Activated CD4-positive, alpha-beta T cell treated with anti-CD3 and anti-CD28 coated beads, Interleukin-2, amount 10 ng/mL, durations not matched to agents 7 days and 5 days (primary cell): ENCODE measurements at places on chromosomes 1 and 21.

DNA sequence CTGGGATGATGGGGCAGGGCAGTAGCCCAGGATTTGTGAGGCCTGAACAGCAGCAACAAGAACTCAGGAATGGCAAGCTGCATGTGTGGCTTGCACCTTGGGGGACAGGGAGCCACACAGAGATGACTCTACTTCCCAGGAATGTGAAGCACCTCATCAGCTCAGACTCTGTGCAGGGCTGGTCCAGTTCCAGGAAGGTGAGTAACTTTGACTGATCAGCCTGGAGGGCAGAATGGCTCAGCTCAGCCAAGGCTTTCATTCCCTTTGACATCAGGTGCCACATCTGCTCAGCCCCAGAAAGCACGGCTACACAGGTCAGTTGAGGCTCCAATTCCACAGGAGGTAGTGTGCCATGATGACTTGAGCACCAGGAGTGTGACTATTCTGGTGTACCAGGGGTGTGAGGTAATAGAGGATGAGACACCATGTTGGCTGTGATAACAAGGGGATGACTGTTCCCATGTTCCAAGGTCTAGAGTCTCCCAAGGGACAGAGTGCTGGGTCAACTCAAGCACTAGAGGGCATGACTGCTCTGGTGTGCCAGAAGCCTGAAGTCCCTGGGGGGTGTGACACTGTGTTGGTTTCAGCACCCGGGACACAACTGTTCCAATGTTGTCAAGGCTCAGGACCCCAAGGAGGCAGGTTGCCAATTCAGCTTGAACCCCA lies 625.8 kb upstream of the ADGRL2 start:
- DNase-seq: no peak

DNA sequence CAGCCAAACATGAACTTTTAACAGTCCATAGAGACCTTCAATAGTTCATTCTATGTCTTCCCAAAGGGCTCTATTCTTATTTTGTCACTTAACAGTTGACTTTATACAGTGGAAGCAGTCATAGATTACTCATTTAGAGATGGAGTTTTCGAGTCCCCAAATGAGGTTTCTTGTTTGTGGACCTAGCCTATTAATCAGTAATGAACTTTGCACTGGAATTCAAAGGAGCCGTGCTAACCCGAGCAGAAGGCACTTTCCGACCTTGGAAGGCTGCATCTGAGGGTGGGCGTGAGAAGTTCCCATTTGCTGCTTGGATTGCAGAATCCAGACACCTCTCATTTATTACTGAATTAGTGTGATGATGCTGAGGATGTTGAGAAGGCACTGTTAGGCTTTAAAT lies 46.4 kb downstream of the TTC39A start:
- no peak for DNase-seq

GRCh38 chr21:45839274-45839673 lies 142.3 kb upstream of the COL6A1 start:
- no peak for DNase-seq

GRCh38 chr1:5935026-5935425 lies 57.2 kb downstream of the NPHP4 start:
- DNase-seq: no peak

- DNase-seq: no peak
These were observed 157.3 kb downstream of the KCNJ6 start for GRCh38 chr21:37758982-37759381.

DNA sequence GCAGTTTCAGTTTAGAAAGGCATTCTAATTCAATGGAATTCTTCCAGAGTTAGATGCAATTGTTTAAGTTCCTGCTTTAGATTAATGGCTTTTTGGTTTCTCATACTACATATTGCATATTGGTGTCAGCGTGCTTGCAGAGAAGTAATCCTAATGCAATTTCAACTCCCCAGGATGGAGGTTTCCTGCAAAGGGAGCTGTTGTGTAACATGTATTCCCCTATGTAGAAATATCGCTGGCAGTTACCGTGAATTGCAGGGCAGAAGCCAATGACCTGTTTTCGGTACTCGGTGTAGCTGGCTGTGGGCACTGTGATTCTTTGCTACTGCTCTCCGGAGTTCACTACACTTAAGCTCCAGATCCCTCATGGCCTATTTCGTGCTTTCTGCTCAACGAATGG lies 256.1 kb upstream of the PTBP2 start:
- no peak for DNase-seq

- no peak for DNase-seq
These were observed 143.6 kb upstream of the BACE2 start for GRCh38 chr21:41024341-41024740.

DNA sequence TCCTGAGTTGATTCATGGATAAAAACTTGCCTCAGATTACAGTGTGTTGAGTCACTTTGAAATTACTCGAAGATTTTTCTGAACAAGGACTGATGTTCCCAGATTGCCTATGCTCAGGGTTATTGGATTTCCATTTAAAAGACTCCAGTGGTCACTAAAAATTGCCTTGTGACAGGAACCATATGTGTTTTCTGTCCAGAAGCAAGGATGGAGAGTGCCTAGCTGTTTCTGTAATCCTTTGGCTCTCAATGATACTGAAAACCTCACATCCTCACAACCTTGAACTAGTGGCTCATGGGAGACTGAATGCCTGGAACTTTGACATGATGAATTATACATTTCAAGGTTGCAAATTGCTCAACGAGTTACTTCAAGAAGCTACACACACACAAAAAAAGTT lies 1271.8 kb downstream of the BRINP3 start:
- DNase-seq: no peak

GRCh38 chr1:109254621-109255096 lies 5.3 kb downstream of the CELSR2 start:
- no peak for DNase-seq

DNA sequence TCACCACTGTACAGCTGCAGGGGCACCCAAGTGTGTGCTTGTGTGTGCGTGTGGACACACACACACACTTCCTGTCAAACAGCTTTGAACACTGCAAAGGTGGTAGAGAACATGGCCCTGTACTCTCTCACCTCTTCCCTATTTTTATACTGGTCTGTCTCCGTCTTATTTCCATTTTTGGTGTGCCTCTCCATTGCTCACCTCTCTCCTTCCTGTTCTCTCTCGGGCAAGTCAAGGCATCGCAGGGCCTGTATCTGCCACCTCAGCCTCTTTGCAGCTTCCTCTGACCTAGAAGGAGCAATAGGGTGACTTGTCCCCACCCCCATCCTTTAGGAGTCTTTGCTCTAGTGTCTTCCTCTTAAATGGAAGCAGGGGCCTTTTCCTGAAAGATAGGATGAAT lies 2.2 kb downstream of the SMCP start:
- no peak for DNase-seq

GRCh38 chr1:74333244-74333643 lies 98.1 kb downstream of the TNNI3K start:
- DNase-seq: no peak

GRCh38 chr1:162983671-162984425 lies 85.3 kb upstream of the RGS4 start:
- DNase-seq: no peak

GRCh38 chr1:8643542-8644536 lies 173.6 kb downstream of the RERE start:
- no peak for DNase-seq

DNA sequence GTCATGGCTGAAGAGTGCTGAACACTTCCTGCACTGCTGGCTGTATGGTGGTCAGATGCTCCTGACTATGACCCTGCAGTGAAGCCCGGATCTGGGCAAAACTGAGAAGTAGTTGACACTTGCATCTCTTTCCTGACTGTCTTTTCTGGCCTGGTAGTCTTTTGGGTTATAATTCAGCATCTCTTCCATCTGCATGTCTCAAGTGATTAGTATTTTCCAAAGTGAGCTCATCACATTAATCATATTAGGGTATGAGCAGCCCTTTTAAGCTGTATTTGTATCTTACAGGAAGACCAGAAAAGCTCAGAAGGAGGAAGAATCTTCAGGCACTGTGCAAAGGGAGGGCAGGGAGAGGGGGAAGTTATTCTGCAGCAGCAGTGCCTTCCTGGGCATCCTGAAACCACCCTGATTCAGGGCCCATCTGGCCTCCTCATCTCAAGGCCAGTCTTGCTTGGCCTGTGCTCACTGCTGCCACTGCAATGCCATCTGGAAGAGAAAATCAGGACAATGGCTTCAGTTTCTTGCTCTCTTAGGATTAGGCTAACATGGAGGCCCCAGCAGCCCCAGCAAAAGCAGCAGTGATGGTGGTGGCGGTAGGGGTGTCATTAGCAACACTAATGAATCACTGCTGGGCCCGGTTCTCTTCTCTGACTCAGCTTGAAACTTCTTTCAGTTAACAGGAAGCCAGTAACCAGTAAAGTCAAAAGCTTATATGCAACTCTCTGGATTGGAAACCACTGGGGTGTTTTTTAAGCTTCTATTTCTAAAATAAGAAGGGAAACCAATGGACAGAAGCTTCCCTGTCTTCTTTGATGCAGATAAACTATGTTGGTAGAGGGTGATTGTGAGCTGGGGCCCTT lies 63.3 kb upstream of the WDR26 start:
- peak; percentile 72 for DNase-seq

GRCh38 chr1:222557148-222557547 lies 9.2 kb upstream of the HHIPL2 start:
- DNase-seq: no peak

DNA sequence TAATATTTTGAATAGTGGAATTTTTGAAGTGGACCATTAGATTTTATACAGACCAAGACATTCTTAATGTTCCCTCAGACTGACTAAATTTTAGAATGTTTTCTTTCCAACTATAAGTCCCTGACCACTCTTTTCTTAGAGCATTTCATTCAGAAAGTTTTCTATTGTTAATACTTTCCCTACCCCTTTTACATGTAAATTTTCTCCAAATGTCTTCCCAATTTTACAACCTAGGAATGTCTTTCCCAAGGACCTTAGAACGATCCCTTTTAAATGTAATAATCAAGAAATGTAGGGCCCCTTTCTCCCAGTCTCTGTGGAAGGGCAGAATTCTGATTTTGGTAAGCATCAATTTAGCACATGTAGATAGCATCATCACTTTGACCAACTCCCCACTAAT lies 730.0 kb upstream of the B3GALT2 start:
- no peak for DNase-seq

- DNase-seq: no peak
These were observed 15.9 kb downstream of the KAZN start for GRCh38 chr1:14614341-14614740.

DNA sequence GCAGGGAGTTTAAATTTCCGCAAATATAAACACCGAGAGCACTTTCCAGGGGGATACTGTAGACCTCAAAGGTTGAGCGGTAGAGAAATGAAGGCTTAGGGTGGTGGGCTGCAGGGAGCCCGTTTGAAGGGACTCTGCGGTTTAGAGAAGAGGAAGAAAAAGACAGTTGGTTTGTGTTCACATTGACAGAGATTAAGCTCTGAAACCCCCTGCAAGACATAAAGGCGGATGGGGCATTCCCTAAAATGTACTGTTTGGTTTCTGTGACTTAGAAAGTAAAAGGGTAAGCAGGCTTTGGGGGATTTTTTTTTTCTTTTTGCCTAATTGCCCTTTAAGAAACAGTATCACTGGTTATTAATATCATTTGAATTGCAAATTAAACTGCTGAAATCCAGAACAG lies 1.3 kb downstream of the KAZN start:
- DNase-seq: no peak

DNA sequence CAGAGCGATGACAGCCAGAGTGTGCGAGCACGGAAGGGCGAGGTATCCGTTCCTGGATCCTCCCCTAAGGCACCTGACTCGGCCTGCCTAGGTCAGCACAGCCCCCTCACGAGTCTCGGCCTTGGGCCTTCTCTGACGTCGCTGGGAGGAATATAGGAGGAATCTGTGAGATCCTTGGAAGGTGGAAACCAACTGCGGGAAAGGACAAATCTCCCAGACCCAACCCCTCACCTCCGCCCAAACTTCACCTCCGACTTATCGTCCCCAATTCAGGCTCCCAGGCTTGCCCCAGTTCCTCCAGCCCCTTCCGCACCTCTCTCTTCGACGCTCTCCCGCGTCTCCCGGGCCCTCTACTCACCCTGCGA lies 494 bp downstream of the APH1A start:
- DNase-seq: peak; percentile 60

DNA sequence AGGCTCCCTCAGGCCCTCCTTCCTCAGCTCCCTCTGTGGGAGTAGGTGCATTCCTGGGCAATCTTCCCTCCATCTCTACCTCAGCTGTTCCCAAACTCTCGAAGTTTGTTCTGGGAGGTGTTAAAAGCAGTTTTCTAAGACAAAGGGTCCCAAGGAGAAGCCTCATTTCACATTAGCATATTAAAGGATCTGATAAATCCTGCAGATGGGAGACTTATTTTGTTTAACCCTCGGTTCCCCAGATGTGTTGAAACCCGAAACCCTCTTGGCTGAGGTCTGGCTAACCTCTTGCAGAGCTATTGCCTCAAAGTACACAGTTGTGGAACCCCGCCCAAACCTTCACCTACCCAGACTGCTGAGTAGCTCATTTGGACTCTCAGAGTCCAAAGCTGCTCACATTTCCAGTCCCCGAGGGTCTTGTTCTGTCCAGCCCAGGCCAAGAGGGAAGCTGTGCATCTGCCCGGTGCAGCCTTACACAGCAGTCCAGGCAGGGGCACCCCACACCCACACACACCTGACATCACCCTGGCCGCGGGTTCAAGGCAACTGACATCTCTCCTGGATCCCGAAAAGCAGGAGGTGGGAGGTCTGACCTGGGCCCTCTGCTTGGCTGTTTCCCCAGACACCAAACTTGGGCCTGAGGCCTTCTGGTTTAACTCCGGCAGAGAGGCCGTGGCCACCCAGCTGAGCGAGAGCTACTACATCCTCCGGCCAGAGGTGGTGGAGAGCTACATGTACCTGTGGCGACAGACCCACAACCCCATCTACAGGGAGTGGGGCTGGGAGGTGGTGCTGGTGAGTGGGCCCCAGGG lies 19.5 kb upstream of the SELENON start:
- DNase-seq: no peak

DNA sequence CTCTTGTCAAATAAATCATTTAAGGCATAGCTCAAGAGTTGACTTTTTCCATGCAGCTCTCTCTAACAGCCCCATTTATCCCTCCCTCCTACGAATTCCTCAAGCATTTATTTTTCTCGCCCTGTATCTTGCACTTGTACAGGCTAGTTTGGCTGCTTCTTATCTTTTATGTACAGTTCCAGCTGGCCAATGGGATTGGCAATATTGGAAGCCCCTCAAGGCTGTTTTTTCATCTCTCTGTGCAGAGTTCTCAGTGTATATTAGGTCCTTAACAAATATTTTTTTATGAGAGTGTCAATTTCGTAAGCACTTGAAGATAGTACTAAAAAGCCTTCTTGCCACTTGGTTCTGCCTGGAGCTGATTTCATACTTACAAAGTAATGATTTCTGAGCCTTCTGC lies 356.0 kb downstream of the ST6GALNAC3 start:
- DNase-seq: no peak

GRCh38 chr1:94050675-94051074 lies 70.3 kb downstream of the ABCA4 start:
- DNase-seq: no peak

GRCh38 chr1:19044975-19045831 lies 88.7 kb upstream of the IFFO2 start:
- no peak for DNase-seq

GRCh38 chr1:108858230-108858950 lies 1.5 kb upstream of the AKNAD1 start:
- no peak for DNase-seq

DNA sequence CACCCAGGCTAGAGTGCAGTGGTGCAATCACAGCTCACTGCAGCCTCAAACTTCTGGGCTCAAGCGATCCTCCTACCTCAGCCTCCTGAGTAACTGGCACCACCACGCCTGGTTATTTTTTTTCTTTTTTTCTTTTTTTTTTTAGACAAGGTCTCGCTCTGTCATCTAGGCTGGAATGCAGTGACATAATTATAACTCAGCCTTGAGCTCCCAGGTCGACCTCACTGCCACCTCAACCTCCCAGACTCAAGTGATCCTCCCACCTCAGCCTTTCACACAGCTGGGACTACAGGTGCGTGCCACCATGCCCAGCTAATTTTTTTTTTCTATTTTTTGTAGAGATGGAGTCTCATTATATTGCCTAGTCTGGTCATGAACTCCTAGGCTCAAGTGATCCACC lies 66.9 kb upstream of the ECE1 start:
- no peak for DNase-seq
